ENCODE measurements at places on chromosomes 1 and 21.

- ATAC-seq = no peak
Observed at GRCh38 chr1:215458104-215458503, 109.0 kb upstream of the KCTD3 start.

- ATAC-seq = peak; percentile 63
Observed at GRCh38 chr1:162943622-162944021, 82.6 kb upstream of the CCDC190 start.

GRCh38 chr1:82549841-82550240 lies 749.1 kb downstream of the ADGRL2 start:
- ATAC-seq = no peak

GRCh38 chr1:48644905-48645605 lies 131.6 kb downstream of the BEND5 start:
- ATAC-seq = no peak

- ATAC-seq = no peak
Observed at GRCh38 chr1:62336995-62337705, 17.9 kb upstream of the KANK4 start.

- peak; percentile 46 for ATAC-seq
Observed at GRCh38 chr1:194367121-194367520, 1180.7 kb upstream of the B3GALT2 start.

GRCh38 chr1:58144698-58145270 lies 401.7 kb downstream of the OMA1 start:
- peak; percentile 28 for ATAC-seq

Data from SK-N-SH treated with all-trans-retinoic acid at 6 μM for 48 hours (cell line).